ENCODE measurements at places on chromosomes 7 and 10.

DNA sequence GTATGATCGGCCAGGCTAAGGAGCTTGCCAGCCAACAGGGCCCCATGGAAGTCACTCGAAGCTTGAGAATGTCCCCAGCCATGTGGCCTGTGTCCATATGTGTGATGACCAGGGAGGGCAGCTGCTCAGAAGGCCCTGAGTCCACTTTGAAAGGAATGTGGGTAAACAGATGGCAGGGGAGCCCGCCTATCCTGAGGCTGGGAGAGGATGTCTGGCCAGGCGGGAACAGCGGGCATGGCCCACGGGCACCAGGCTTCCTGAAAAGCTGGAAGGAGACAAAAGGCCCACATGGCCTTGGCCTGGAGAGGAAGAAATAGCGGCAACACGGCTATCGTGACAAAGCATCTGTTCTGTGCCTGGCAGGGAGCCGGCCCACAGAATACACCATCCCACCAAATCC lies 137.9 kb upstream of the PPIF start:
- DNase-seq, result no peak

GRCh38 chr10:30093303-30093950 lies 34.0 kb upstream of the JCAD start:
- DNase-seq, result no peak

GRCh38 chr10:86287966-86288579 lies 78.5 kb downstream of the GRID1 start:
- DNase-seq, result no peak

GRCh38 chr7:1243290-1243963 lies 10.8 kb downstream of the UNCX start:
- DNase-seq, result no peak

- DNase-seq, result no peak
Observed at GRCh38 chr7:929311-929711, 25.2 kb downstream of the ADAP1 start.

DNA sequence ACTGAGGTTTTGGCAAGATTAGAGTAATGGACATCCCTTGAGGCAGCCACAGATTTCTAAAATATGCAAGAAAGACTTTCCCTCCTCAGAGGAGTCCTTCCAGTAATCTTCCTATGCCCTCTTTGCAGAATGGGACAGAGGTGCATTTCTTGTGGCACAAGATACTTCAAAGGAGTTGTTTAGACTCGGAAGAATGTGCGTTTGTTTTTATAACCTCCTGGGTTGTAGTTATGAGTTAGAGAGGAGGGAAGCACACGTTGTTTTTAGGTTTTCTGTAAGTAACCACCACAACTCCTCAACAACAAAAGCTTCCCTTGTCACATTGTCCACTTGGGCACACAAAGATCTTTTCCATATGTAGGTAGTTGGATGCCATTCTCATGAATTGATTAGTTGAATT lies 78.1 kb upstream of the GLI3 start:
- no peak for DNase-seq

- no peak for DNase-seq
Observed at GRCh38 chr7:24920451-24921361, 59.3 kb downstream of the OSBPL3 start.

DNA sequence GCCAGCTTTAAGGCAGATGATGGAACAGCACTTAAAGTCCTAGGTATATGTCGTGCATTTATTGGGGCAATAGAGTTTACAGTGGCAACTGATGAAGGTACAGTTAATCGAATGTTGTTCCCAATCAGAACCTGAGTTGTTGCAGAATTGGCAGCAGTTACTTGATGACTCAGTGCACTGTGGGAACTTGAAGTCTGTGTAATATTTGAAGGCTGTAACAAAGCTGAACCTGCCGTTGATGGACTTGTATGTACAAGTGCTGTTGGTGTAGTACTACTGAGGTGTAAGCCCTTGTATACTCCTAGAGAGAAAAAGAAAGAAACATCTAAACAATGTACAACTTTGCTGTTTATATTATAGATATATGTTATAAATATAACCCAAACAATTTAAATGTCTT lies 75.3 kb downstream of the EPC1 start:
- DNase-seq, result no peak

GRCh38 chr7:158894825-158895224 lies 38.5 kb downstream of the DYNC2I1 start:
- no peak for DNase-seq

- DNase-seq, result no peak
Observed at GRCh38 chr7:100126239-100126930, 382 bp upstream of the MBLAC1 start.

GRCh38 chr7:130654850-130655249 lies 13.7 kb downstream of the COPG2 start:
- DNase-seq, result no peak

GRCh38 chr7:23394488-23395171 lies 75.7 kb downstream of the IGF2BP3 start:
- no peak for DNase-seq

- DNase-seq, result no peak
Observed at GRCh38 chr7:19455623-19456022, 253.2 kb downstream of the POLR1F start.

DNA sequence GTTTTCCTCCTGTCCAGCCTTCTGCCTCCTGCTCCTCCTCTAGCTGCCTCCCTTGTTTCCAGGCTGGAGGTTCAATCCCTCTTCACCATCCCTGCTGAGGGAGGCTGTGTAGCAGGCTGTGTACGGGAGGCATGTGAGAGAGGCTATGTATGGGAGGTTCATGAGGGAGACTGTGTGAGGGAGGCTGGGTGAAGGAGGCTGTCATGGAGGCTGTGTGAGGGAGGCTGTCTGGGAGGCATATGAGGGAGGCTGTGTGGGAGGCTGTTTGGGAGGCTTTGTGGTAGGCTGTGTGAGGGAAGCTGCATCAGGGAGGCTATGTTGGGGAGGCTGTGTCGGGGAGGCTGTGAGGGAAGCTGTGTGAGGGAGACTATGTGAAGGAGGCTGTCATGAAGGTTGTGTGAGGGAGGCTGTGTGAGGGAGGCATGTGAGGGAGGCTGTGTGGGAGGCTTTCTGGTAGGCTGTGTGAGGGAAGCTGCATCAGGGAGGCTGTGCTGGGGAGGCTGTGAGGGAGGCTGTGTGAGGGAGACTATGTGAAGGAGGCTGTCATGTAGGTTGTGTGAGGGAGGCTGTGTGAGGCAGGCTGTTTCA lies 123.7 kb upstream of the RNF32 start:
- no peak for DNase-seq

DNA sequence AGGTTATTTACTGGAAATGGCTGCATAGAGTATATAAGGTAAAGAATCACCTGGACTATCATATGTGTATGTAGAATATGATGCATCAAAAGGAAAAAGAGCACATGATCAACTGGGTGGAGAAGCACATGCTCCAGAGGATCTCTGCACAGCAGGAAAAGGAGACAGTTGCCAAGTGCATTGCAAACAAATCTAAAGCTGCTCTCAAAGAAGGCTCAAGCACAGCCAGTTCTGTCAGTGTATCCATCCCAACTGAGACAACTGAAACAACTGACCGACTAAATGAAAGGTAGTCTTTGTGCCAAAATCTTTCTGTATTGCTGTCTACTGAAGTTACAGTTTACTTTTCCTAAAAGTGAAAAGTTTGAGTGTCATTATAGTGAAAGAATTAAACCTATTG lies 83.2 kb upstream of the SGCE start:
- no peak for DNase-seq

DNA sequence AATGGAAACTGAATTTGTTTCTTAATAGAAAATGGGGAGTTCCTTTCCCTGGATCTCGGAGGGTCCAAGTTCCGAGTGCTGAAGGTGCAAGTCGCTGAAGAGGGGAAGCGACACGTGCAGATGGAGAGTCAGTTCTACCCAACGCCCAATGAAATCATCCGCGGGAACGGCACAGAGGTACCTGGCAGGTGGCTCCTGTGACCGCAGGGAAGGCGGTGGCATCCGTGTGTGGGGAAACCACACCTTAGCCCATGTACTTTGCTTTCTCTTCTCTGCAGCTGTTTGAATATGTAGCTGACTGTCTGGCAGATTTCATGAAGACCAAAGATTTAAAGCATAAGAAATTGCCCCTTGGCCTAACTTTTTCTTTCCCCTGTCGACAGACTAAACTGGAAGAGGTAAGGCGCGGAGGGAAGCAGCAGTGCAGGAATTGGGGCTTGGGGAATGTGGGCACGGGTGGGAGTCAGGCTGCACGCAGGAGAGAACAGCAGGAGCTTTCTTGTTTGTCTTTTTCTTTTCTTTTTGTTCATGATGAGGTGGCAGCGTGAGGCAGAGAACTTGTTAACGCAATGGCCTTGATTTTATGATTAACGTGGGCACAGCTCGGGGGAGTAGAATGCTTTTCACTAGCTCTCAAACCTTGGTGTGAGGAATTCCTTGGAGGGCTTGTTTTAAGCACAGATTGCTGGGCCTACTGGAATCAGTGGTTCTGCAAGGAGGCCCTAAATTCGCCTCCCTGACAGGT lies 12.8 kb downstream of the HKDC1 start:
- peak; percentile 34 for DNase-seq

GRCh38 chr7:27438881-27439589 lies 196.4 kb downstream of the EVX1 start:
- DNase-seq, result no peak

DNA sequence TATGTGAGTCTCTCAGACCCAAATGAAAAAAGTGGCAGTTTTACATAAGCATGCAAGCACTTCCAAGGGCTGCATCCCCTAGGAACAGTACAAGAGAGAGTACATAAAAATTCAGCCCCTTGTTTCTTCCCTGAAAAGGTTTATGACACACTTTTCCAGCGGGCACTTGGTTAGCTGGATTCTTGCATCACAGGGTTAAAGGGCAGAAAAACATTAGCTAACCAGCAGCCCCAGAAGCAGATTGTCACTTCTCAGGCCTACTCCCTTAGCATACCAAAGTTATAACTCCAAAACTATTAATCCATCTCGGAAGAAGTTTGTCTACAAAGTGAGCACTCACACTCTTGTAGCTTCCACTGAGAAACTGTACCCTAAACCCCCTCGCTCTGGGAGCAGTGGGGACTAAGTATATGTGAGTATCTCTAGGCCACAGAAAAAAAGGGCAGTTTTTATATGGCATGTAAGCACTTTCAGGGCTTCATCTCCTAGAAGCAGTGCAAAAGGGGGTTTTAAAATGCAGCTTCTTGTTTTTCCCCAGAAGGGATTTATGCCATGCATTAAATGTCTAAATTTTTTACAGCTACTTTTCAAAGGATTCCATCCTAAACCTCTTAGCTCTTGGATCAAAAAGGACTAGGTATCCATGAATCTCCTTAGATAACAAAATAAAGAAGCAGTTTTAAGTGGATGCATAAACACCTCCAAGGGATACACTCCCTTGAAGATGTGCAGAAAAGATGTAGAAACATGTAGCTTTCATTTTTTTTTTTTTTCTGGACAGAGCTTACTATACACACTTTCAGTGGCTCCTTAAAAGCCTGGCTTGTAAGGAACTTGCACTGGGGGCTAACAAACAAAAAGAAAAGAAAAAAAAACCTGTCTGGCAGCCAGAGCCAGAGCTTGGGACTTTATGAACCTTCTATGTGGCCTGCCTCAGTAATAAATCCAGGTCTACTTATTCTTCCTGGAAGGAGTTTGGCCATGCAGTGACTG lies 956.7 kb downstream of the CCSER2 start:
- DNase-seq, result no peak

DNA sequence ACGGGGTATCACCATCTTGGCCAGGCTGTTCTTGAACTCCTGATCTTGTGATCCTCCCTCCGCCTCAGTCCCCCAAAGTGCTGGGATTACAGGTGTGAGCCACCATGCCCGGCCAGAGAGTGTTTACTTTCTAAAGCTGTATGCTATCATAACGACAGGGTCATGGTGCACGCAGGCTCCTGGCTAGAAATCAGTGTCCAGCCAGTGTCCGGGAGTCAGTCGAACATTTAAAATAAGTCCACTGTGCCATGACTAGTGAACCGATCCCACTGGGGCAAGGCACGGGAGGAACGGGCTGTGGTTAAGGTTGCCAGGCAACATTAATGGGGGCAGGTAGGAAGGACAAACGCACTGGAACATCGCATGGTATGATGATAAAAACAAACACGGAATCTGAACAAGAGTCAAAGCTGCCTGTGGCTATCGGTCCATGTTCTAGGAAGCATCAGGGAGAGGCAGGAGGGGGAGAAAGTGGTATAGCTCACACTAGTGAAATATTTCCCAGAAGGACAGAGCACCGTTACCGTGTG lies 89.0 kb upstream of the SEPHS1 start:
- DNase-seq, result no peak

DNA sequence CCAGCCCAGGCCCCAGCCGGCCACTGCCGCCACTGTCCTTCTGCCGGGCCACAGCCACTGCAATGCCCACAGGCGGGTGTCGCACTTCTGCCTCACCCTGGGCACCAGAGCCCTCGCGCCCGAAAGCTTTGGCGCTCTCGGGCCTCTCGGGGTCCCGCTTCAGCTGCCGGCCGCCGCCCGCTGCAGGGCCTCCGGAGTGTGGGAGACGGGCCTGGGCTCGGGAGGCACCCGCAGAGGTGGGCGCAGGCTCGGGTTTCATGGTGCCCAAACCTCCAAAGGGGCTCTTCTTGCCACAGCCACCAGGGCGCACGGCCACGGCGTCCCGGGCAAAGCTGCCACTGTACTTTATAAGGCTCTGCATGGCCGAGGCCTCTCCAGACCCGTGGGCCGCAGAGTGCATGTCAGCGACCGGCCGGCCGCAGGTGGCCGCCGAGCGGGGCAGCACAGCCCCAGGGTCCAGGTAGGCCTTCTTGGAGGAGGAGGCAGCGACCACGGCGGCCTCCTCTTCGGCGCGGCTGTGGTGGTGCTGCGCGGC lies 35.9 kb downstream of the TNRC18 start:
- DNase-seq, result no peak

GRCh38 chr7:139990142-139990535 lies 72.6 kb downstream of the PARP12 start:
- no peak for DNase-seq

DNA sequence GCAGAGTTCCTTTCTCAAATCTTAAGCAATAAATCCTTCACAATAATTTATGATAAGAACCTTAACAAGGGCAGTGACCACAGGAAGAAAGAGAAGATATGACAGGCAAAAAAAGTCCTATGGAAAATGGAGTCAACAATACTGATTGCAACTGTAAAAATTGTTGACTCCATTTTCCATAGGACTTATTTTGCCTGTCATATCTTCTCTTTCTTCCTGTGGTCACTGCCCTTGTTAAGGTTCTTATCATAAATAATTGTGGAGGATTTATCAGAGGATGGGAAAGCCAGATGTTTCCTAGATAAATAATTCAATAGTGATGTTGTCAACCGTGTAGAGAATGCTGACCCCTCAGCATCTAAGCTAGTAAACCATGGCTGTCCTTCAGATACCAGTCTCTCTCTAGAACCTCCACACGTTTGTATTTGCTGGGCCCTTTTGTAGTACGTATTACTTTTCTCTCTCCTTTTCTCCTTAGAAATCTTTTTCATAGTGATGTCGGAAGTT lies 172.6 kb upstream of the BET1 start:
- DNase-seq, result no peak

GRCh38 chr10:23341004-23341403 lies 3.6 kb downstream of the C10orf67 start:
- no peak for DNase-seq
